Activated naive CD8-positive, alpha-beta T cell treated with anti-CD3 and anti-CD28 coated beads for 36 hours (primary cell): ENCODE measurements at places on chromosomes 2 and 18.

DNA sequence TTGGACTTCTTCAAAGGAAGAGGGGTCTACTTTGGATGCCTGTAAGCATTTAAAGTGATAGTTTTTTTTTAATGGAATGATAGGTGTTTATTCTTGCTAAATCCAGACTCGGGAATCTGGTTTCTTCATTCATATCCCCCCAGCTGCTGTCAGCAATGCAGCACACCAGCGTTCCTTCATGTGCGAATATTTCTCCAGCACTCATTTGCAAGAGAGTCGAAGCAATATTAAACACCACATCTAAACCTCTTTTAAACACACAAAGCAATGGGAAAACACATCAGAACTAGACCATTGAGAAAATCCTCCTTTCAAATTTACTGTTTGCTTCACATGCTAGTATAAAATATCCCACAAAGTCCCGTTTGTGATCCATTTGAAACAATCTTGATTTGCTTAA lies 563.7 kb downstream of the ARHGAP15 start:
- DNase-seq = no peak

DNA sequence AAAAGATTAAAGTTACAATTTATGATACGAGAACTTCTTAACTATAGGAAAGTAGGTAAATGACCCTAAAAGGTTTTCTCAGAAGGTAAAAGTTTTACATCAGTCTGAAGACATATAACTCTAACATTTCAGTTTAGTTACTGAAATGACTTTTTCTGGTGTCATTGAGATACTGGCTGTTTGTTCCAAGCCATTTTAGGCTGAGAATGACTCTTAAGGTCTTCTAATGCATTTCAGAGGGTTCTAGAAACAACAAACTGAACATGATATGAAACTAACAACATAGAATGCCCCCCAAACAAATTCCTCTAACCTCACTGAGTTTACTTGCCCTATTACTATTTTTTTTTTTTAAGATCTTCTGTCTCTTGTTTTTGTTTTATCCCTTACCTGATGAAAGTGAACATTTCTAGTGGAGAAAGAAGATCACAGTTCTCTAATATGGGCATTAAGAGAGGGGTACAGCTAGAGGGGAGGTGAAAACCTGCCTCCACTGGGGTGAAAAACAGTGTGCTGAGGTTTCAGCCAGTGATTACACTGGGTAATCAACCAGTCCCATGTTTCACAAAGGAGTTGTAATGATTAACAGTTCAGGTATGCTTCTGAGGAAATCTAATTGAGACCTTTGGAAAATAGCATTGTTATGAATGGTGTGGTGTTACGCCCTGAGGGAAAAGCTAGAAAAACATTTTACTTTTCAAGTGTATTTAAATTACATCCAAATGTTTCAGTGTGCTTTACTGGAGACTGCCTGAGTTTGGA lies 11.2 kb downstream of the NABP1 start:
- no peak for DNase-seq

DNA sequence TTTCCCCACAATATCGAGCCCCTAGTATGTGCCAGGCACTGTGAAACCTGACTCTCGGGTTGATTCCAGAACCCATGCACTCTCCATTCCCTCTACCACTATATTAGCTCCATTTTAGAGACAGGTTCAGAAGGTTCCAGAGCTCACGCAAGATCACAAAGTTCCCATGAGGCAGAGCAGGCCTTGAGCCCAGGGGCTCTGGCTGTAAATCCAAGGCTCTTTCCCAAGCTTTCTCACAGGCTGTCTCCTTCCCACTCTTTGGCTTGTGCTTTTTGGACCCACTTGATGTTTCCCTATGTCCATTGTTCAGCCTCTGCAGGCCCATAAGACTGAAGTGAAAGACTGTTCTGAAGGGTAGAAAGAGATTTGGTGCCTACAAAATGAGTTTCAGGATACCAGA lies 15.7 kb downstream of the KIAA2012 start:
- DNase-seq = no peak

DNA sequence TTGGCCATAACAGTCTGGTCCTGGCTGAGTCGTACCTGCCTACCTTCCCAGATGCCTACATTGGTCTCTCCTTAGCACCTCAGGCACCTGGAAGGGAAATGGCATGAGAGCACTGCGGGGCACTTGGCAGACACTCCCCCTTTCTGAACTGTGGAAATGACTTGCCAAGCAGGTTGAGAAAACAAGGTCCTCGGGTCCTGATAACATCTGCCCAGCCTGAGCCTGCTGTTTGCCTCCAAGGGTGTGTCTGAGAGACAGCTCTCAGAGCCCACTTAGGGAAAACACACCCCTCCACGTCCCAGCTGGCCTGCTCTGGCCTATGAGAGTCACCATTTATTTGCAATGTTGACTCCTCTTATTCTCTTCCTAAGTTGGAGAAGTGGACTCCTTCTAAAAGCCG lies 10.5 kb downstream of the FAM110C start:
- no peak for DNase-seq

- DNase-seq = no peak
These were observed 406.7 kb upstream of the DDX18 start for GRCh38 chr2:117407746-117408145.

- DNase-seq = no peak
These were observed 262.6 kb downstream of the EN1 start for GRCh38 chr2:118584877-118585276.
